ENCODE measurements at places on chromosomes 2 and 18. TPM values are rescaled to one million over a fixed set of nuclear protein-coding genes. Genes with fewer than 3 reads are reported as not detected.

Gene GALNT5
- not detected for total RNA-seq

Gene C18orf63
- not detected for total RNA-seq

Gene NFATC1
- 77.8 TPM for total RNA-seq

GRCh38 chr18:51257150-51257549, 59.7 kb upstream of the MEX3C start:
- no peak for DNase-seq

- no peak for DNase-seq
Observed at GRCh38 chr2:8527031-8527430, 154.8 kb upstream of the ID2 start.

- no peak for DNase-seq
Observed at GRCh38 chr18:34990597-34990996, 50.6 kb upstream of the MAPRE2 start.

GRCh38 chr2:142472382-142472781, 341.6 kb upstream of the LRP1B start:
- DNase-seq: no peak

- no peak for DNase-seq
Observed at GRCh38 chr18:11669271-11669947, 19.7 kb upstream of the GNAL start.

GRCh38 chr2:212409560-212409959, 129.0 kb downstream of the ERBB4 start:
- DNase-seq: no peak

- no peak for DNase-seq
Observed at GRCh38 chr18:52950155-52950554, 610.2 kb downstream of the DCC start.

Data from T-helper 17 cell (primary cell).